B cell (primary cell): ENCODE measurements at places on chromosomes 2 and 18.

DNA sequence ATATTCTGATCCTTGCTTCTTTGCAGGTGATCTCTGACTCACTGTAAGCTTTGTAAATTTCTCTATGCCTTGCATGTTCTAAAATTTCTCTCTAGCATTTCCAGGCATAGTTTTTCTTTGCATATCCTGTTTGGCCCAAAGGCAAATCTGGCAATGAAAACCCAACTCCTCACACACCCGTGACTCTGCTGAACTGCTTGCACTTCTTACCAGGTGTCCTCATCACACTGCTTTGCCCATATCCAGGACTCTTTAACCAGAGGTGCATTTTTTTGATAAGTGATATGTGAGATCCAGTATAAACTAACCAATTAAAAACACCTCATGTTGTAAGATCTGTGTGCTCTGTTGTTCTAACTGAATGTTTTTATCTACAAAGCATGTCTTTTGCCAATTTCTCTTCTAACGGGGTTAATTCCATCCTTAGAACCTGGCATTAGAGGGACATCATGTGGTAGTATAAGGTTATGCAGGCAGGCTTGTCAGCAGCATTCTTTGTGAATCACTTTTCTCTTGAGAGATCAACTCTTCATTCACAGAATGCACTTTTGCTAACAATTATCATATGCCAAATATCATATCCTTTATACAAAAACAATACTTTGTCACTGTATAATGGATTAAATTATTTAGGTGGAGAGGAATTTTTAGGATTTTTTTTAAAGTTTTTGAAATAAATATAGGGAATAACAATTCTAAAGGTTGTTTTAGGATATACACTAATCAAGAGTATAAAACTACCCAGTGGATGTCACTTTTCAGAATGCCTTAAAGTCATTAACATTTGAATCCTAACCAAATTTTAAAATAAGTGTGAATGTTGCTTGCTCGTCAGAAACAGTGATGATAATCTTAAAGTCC is 20.8 kb upstream of the TMX3 start:
- peak; percentile 36 for DNase-seq

GRCh38 chr2:44740678-44741077 is 200.8 kb upstream of the SIX3 start:
- DNase-seq: no peak

GRCh38 chr2:150601280-150602038 is 114.0 kb upstream of the RND3 start:
- DNase-seq: no peak

DNA sequence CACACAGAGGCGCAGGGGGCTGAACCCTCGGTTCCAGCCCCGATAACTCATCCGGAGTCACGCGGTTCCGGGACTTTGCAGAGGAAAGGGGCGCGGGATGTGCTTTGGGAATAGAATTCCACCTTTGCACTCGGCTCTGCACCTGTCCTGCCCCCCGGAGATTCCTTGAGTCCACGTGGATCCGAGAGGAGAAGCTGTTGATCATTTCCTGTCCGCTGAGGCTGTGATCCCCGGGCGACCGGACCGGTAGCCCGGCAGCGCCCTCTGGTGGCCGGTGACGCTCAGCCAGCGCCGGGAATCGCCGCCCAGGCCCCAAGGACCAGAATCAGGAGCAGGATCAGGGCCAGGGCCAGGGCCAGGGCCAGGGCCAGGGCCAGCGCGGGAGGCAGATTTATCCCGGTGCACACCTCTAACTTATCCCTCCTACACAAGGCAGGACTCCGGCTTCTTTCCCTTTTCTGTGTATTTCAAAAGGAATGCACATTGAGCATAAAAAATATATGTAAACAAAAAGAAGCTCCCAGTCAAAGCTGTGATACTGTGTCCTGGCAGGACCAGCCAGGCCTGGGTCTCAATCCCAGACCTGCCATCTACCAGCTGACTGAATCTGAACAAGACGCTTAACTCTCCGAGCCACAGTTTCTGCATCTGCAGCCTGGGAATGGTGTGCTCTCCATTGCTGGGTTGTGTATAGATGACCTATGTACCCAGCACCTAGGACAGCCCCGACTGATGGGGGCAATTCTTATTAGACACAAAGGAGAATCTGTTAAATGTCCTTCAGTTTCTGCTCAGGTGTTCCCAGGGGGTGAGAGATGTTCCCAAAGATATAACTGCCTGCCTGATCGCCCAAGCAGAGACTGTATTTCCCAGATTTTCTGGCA is 8.5 kb upstream of the SPATA3 start:
- peak; percentile 80 for DNase-seq

DNA sequence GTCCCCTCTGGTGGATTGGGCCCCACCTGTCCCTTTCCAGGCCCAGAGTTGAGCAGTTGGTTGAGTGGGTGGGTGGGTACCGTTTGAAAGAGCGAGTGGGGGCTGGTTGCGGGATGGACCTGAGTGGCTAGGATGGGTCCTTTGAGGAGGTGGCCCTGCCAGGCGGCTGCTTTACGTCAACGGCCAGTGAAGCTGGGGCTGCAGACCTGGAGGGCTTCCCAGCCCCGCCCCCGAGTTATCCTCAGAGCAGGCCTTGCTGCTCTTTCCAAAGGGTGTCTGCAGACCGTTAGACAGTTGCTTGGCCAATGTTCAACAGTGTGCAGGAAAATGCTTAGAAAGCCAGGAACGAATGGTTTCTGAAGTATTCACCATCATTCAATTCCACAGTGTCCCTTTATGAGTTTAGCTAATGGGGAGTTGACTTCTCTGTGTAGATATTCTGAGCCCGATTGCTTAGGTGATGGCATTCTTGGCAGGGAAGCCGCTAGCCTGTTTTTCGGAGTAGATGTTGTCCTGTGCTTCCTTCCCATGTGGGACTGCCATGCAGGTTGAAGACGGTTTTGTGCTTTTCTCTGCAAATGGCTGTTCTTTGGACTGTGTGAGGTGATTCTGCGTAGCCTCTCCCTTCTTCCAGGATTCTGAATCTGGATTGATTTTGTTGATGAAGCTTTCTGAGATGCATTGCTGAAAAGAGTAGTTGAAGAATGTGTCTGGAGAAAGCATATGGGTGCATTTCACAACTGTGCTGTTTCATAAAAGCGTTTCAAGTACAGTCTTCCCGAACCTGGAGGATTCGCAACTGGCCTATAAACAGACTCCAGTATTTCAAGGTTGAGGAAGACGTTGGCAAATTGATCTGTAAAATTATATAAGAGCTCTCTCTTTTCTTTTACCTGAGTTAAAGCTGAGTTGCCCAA is 45.8 kb downstream of the LDLRAD4 start:
- DNase-seq: no peak

GRCh38 chr2:179886-180285 is 83.9 kb downstream of the SH3YL1 start:
- DNase-seq: no peak

- no peak for DNase-seq
Measured at GRCh38 chr2:48829036-48829435, 73.5 kb upstream of the LHCGR start.

- DNase-seq: no peak
Measured at GRCh38 chr2:63755216-63755615, 86.5 kb upstream of the UGP2 start.

DNA sequence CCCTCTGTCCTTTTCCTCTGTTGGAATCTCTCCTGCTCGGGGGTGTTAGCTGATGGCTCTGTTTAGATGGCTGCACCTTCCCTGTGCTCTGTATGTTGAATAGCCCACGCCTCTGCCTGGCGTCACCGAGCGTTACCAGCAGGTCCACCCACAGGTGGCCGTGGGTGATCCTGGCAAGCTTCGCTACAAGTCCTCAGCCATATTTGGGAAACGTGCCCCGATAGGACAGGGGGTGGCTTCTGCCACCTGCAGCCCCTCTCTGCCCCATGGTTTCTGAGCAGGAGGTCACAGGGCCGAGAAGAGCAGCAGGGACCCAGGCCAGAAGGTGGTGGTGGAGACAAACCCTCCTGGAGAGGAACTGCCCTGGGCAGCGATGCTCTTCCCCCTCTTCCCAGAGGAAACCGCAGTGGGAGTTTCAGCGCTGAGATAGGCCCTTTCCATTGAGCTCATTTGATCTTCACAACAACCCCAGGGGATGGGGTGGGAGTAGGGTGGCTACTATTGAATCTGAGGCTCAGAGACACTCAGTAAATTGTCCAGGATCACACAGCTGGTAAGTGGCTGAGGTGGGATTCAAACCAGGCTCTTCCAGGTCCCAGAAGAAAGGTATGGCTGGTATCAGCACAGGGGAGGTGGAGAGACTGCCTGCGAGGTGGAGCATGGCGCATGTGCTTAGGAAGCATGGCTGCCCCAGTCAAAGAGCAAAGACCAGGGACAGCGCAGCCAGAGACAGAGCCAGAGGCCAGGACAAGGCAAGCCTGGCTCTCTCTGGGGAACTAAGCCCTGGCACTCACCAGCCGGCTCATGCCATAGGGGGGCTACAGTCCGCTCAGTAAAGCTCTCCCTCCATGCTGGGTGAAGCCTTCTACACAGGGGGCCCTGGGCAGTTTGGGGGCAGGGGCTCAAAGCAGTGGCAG is 15.0 kb downstream of the NGEF start:
- DNase-seq: no peak

- no peak for DNase-seq
Measured at GRCh38 chr2:165911231-165911630, 42.3 kb downstream of the TTC21B start.

DNA sequence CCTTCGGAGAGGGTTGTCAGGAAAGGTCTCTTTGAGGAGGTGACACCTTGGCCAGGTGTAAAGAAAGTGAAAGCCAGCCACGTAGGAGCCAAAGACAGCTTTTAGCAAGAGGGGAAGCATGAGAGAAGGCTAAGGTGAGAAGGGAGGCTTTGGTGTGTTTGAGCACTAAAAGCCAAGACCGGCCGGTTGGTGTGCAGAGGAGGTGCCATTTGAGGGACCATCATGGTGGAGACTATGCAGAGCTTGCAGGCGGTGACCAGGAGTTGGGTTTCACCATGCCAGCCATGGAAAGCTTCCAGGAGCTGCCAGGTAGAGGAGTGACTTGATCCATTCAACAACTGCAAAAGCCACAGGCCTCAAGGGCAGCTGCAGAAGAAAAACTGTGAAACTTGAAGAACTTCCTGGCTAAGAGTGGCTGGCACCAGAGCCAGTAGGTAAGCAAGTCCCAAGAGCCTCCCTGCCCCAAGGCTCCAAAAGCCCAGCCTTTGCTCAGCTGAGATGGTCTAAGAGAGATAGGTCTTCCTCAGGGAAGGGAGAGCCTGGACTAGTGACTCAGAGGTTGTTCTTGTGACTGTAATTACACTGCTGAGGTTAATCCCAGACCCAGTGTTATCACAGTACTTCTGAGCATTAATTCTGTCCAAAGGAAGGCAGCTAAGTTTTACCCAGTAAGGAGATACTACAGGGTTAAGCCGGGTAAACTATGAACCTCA is 319.0 kb downstream of the BCL11A start:
- no peak for DNase-seq

DNA sequence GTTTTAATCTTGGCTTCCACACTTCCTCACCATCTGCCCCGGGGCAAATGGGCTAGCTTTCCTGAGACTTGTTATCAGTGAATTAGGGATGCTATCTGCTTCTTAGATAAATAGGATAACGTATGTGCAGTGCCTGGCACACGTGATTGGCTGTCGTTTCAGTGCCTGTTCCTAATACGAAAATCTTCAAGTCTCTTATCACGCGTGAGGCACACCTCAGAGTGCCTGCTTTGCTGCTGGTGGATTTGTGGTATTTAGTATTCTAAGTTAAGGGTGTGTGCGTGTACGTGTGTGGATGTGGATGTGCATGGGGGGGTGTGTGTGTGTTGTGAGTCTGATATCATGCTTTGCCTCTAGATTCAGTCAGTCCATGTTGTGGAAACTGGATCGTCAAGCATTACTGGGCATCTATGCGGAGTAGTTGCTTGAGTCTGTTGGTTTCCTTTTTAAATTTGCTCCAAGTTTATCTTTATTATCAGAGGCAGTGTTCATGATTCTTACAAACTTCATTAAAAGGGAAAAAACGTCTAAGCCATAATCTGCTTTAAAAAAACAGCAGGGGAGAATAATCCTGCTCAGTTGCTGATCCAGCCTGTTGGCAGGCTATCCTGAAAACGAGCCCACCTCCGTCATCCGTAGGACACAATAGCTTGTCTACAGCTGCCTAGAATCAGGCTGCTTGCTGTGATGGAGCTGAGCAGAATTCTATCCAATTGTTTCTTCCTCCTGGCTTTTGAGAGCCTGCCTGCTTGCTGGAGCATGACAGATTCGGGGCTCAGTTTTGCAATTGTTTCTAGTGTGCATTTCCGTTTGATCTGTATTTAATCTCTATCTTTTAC is 6.6 kb downstream of the SH3RF3 start:
- no peak for DNase-seq

GRCh38 chr2:168116448-168116847 is 130.9 kb downstream of the STK39 start:
- no peak for DNase-seq

DNA sequence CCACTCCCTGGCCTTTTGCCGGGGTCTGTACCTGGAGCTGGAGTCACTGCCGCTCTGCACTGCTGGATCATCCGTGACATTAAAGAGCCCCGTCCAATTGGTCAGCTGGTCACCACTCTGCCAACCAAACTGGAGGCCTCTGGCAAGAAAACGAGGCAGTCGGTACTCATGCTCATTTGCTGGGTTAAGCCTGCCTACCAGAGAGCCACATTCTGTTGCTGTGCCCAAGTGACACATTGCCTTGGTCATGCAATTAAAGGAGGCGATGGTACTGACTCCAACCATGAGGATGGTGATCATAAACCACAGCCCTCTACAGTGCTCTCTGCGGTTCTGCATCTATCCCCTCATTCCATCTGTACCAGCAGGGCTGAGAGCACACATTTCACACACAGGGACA is 35.5 kb downstream of the ST8SIA5 start:
- no peak for DNase-seq
